ENCODE measurements at places on chromosomes 12 and 14.

DNA sequence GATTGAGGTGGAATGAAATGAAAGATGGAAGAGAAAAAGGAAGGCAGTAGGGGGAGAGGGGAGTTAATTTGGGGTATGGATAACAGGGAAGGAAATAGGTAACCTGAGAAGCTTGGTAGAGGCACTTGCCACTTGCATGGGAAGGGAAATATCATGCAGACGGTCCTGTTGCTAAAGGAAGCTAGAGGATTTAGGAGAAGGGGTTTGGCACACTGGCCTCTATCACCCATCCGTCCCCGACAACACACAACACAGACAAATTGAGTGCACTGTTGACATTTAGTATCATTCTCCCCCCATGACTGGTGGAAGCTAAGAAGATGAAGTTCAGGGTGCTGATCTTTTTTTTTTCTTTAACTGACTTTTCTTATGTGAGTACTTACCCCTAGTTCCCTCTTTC lies 2.0 kb downstream of the OR10AD1 start:
- DNase-seq, result no peak

DNA sequence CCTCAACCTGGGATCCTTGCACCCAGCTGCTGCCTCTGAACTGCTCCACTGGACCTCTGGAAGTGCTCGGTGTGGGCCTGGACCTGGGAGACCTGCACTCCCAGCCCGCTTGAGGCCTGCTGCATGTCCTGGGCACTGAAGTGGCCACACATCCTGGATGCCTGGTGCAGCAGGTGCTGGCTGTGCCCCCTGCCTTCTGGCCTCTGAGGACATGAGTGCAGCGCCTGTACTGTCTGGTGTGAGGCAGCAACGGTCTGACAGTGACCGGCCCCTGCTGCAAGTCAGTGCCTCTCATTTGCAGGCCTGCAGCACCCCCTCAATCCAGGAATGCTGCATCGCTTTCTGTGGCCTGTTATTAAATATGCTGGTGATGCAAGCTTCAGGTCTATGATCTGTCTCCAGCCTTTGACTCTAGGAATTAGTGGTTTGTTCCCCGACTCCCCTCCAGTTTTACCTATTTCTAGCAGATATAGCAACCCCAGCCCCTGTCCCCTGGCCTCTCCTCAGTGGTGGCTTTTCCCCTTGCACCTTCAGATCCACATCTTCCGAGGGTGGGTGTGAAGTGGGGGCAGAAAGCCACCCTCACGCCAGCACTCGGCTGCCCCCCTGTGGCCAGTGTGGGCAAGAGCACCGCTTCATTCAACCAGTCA lies 3.6 kb downstream of the SMIM41 start:
- DNase-seq, result peak; percentile 95

DNA sequence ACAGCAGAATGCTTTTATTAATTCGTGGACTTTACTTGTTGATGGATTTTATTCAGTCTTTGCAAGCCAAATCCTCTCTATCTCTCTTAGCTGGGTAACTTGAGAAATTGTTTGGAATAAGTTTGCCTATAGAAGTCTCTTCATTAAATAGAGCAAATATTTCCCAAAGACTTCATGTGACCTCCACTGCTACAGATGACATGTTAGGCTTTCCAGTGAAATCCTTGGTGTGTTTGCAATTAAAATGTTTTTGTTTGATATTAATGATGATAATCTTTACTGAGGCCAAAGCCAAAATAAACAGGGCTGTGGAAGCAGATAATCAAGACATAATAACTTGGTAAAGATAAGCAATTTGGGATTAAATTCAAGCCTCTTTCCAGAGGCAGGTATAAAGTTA lies 4.4 kb downstream of the MYF6 start:
- DNase-seq, result no peak

DNA sequence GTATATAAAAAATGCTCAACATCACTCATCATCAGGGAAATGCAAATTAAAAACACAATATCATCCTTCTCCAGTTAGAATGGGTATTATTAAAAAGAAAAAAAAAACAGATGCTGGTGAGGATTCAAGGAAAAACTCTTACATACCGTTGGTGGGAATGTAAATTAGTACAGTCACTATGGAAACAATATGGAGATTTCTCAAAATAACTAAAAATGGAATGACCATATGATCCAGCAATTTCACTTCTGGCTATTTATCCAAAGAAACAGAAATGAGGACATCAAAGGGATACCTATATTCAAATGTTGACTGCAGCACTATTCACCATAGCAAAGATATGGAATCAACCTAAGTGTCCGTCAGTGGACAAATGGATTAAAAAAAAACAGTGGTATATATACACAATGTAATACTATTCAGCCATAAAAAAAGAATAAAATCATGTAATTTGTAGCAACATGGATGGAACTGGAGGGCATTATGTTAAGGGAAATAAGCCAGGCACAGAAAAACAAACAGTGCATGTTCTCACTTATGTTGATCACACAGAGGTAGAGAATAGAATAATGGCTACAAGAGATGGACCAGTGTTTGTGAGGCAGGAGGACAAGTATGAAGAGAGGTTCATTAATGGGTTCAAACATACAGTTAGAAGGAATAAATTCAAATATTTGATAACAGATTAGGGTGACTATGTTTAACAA lies 14.4 kb upstream of the PRR4 start:
- no peak for DNase-seq

GRCh38 chr12:58009405-58010195 lies 68.2 kb downstream of the ATP23 start:
- DNase-seq, result no peak
